GM06990 (cell line): ENCODE measurements at places on chromosomes 11 and 22.
A peak's percentile ranks its signal among the peaks of the same experiment; 100 is the strongest.

- DNase-seq, result peak; percentile 79
Measured at GRCh38 chr22:41780746-41781505, 19.6 kb upstream of the CCDC134 start.

- no peak for DNase-seq
Measured at GRCh38 chr11:112179601-112180000, 4.3 kb downstream of the BCO2 start.

DNA sequence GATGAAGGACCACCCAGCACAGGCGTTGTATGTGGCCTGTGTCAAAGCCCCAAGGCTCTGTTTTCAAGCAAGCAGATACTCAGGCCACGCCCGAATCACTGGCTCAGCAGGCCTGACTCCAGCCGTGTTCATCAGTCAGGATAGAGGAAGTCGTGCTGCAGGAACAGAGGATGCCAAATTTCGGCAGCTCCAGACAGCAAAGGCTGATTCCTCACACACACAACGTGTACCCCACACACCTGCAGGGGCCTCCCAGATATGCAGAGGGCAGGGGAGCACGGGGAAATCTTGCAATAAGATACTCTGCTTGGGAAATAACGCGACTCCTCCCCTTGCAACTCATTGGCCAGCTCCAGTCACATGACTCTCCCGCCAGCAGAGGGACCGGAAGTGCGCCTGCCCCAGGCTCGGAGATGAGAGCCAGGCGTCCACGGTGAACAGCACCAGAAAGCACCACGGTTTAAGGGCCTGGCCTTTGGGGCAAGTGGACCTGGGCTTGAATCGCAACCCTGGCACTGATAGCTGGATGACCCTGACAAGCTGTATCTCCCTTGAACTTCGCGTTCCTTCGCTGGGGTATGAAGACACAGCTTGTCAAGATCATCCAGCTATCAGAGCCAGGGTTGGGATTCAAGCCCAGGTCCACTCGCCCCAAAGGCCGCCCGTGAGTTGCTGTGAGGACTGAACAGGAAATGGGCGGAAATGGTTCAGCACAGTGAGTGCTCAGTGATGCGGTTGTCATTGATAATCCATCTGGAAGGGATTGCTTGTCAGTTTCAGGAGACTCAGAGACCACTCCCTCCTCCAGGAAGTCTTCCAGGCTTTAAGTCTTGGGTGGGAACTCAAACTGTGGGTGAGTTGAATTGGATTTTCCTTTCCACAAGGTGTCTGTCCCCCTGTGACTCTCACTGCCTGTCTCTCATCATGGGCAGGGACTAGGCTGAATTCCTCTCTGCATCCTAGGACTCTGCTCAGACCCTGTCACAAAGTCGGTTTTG, 88.5 kb downstream of the MYEOV start:
- no peak for DNase-seq

DNA sequence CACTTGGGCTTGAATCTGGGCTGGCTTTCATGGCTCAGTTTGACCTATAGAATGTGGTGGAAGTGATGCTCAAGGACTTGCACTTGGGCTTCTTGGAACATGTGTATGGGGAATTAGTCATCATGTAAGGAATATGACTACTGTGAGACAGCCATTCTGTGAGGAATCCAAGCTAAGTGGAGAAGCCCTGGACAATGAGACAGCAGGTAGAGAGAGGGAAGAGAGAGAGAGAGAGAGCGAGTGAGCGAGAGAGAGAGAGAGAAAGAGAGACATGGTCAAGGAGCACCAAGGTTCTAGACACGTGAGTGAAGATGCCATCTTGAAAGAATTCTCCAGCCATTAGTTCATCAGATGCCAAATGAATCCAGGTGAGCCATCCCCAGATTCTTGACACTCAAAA, 261.6 kb upstream of the SORL1-AS1 start:
- DNase-seq, result no peak

GRCh38 chr22:27435844-27436576, 365.5 kb downstream of the MN1 start:
- no peak for DNase-seq

- DNase-seq, result no peak
Measured at GRCh38 chr11:116695657-116696254, 77.0 kb downstream of the BUD13 start.

- no peak for DNase-seq
Measured at GRCh38 chr11:36750349-36750748, 152.3 kb upstream of the RAG2 start.

DNA sequence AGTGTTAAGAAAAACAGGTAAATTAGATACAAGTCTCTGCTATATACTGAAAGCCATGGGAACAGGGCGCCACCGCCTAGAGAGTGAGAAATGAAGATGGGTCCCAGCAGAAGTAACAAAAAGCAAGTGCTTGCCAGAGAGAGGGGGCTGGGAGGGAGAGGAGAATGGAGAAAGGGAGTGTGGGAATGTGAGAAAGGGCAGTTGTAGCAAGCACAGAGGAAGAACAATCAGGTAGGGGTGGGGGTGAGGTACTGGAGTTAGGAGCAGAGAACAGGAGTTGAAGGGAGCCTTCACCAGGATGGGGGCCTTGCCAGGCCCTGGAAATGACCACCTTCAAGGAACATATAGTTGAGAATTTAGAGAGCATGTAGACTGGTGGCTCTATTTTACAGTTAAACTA, 66.8 kb downstream of the TCF20 start:
- DNase-seq, result no peak

DNA sequence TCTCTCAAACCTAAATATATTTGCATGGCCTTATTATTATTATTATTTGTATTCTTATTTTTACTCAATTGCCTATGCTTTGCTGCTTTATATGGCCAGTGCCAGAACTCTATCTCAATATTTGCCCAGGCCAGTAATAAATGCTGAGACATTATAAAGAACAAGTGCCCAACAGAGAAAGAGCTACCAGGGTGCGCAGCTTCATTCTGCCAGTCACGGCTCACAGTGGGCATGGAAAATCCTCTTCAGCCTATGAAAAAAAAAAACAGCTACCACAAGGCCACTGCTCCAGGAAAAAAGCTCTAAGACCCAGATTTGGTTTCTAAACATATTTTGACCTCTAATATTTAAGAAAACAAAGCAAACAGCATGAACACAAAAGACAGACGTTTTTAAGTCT, 1223.6 kb downstream of the LRRC4C start:
- DNase-seq, result no peak

DNA sequence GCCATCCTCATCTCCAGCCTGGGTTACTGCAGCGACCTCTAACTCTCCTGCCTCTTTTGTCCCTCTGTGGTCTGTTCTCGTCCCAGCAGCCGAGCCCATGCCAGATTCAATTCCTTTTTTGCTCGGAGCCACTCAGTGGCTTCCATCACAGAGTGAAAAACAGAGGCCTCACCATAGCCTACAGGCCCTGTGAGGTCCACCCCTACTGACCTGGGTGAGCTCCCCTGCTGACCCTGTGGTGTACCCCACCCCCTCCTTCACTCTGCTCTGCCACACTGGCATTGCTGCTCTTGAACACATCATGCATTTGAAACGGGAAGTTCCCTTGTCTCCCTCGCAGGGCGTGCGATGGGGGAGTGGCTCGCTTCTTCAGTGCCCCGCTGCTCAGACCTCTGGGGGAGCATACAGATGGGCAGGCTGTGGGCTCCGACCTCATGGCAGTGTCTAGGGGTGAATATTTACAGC, 2.1 kb downstream of the AIP start:
- DNase-seq, result peak; percentile 81

DNA sequence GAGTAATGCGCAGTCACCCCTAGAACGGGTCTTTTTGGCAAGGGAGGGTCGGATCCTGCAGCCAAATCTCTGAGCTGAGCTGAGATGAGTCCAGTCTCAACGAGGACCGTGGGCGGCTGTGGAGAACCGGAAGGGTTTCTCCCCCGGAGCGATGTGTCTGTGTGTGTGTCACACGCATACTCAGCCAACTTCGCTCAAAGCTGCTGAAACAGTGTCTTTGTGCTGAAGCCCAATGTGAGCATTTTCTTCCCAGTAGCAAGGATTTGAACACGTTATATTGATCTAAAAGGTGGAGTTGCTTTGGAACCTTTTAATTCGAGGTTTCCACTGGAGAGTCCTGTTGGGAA, 1.4 kb upstream of the CELSR1 start:
- no peak for DNase-seq

GRCh38 chr11:109911488-109911887, 181.7 kb upstream of the ZC3H12C start:
- DNase-seq, result no peak

- no peak for DNase-seq
Measured at GRCh38 chr11:12048936-12049790, 40.7 kb upstream of the DKK3 start.

GRCh38 chr22:25153961-25154666, 45.5 kb upstream of the CRYBB3 start:
- no peak for DNase-seq

- DNase-seq, result no peak
Measured at GRCh38 chr11:95239871-95240649, 9.1 kb upstream of the SESN3 start.

DNA sequence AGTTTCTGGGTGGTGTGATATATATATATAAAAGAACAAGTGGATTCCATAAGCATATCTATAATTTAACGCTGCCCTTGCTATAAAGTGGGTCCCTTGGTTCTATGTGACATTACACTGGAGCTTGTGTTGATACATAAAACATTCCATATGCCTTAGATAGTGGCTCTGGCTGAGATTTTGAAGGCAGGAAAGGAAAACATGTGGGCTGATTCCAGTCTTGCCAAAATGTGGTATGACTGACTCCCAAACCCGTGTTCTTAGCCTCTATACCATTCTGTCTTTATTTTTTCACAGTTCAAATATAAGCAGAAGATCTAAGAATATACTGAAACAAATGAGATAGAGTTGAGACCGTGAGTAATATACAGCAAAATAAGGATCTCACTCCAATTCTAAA, 522.8 kb upstream of the LRRC4C start:
- no peak for DNase-seq

DNA sequence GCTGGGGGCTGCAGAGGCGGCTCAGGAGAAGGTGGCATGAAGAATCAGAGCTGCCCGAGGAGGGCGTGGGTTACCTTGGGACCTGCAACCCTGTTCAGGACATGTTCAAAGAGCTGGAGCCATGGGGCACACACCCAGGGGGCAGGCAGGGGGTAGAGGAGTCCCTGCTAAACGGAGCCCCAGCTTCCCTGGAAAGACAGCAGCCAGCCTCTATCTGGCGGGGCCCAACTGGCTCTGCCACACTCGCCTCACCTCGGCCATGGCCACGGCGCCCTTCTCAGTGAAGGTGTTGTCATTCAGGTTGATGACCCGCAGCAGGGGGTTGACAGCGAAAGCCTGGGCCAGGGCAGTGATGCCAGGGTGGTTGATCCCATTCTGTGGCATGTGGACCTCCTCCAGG, 17.0 kb upstream of the CHADL start:
- DNase-seq, result no peak

GRCh38 chr22:38834215-38834953, 9.4 kb downstream of the NPTXR start:
- DNase-seq, result no peak

- DNase-seq, result no peak
Measured at GRCh38 chr11:69285766-69286165, 8.2 kb upstream of the MYEOV start.

DNA sequence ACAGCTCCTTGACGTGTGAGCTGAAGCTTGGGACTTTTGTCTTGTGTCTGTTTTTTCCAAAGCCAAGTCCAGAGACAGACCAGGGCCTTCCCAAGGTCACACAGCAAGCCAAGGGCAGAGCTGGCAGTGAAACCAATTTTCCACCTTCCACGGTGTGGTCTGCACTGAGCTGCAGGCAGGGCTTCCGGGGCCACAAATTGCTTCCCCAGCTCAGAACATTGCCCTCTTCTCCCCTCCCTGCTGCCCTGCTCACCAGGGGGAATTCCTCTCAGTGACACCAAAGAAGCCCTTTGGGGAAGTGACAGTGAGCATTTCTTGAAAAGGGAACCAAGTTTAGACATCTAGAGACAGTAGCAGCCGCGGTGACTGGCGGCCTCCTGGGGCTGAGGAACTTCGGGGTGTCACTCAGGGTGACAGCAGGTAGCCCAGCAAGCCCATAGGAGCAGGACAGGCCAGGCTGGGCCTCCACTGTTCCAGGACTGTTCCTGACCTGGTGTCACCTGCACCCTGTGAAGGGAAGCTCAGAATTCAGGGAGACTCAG, 9.2 kb downstream of the FXYD2 start:
- peak; percentile 84 for DNase-seq

DNA sequence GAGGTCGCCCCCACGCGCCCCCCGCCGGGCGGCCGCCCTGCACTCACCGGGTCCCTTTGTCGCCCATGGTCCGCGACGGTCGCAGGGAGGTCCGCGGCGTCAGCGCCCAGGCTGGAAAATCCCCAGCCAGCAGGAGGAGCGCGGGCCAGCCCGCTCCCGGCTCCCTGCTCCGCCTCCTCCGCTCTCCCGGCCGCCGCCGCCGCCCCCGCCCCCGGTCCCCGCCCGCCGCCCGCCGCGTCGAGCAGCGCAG, at the start of gene ARRB1:
Gene ARRB1 (minus strand): TSS at position 121 of the 250 bp plus-strand sequence. CDS start 54 bp downstream, at position 67.
- DNase-seq, result no peak

- no peak for DNase-seq
Measured at GRCh38 chr22:22001664-22002525, 19.3 kb upstream of the TOP3B start.

GRCh38 chr11:120547316-120547715, 35.8 kb downstream of the GRIK4 start:
- DNase-seq, result no peak

GRCh38 chr11:78166855-78167469, 21.5 kb downstream of the KCTD21 start:
- DNase-seq, result no peak

DNA sequence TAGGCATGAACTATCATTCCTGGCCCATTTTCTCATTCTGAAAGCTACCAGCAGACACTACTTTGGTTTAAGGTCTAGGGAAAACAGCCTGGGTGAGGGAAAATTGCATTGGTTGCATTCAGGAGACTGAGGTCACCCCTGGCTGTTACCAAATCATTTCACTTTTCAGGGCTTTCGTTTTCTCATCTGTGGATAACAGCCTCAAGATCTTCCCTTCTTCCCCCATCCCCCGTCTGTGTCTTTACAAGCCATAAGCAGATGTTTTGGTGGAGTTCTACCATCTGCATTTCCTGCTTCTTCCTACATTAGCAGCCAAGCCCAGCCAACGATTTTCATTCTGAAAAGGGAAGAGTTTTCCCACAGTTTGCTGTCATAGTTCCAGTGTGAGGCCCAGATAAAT, 130.4 kb downstream of the HIPK3 start:
- DNase-seq, result peak; percentile 30

GRCh38 chr11:105767931-105768330, 158.1 kb downstream of the GRIA4 start:
- DNase-seq, result no peak
